ENCODE measurements at places on chromosomes 3 and 15.

DNA sequence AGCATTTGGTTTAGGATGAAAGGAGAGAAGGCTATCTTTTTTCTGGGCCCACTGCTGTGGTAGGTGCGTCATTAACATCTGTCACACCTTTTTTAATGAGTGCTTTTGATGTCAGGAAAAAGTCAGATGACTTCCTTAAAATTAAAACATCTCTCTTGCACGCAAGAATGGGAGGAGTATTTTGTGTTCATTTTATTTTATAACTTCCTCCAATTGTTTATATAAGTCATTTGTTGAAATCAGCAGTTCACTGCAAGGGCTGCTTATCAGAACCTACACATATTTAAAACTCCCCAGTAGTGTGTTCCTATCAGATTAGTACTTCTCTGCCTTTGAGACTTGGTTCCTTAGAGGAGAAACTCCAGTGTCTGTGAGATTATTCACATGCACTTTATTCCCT, 143.8 kb downstream of the NEO1 start:
- DNase-seq: no peak

GRCh38 chr3:45807681-45808540, 11.6 kb upstream of the SLC6A20 start:
- DNase-seq: no peak

GRCh38 chr3:100470951-100471350, 21.5 kb upstream of the TMEM45A start:
- no peak for DNase-seq

GRCh38 chr3:3800685-3801493, 1.7 kb downstream of the LRRN1 start:
- DNase-seq: no peak

- no peak for DNase-seq
Observed at GRCh38 chr15:89993349-89993748, 7.8 kb upstream of the ZNF710 start.

DNA sequence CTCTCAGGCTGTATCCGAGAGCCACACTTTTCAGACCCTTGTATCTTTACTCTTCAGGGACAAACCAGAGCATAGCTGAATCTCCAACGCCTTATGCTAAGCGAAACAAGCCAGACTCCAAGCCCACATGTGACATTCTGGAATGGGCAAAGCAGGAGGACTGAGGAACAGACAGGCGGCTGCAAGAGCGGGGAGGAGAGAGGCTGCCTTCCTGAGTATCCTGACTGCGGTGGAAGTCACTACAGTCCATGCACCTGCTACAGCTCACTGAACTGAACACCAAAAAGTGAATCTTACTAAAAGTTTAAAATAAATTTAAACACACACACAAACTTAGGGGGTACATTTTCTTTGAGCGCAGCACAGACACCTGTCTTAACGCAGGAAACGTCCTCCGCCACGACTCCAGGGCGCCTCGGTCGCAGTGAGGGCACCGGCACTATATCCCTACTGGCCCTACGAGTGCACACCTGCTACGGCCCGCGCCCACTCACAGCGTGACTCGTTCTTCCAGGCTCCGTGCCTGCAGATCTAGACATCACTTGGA, 1.4 kb downstream of the CYFIP1 start:
- DNase-seq: no peak

- DNase-seq: no peak
Observed at GRCh38 chr3:64167351-64167750, 57.9 kb downstream of the PRICKLE2 start.

Measured in EL (cell line).